ENCODE measurements at places on chromosomes 7 and 10. TPM values are rescaled to one million over a fixed set of nuclear protein-coding genes. Genes with fewer than 3 reads are reported as not detected.

EGFR gene
- 79.3 TPM for total RNA-seq

LIPN gene
- not detected for total RNA-seq

SPOCK2 gene
- total RNA-seq = 12.1 TPM

GRCh38 chr10:6165221-6165725, 37.5 kb upstream of the PFKFB3 start:
- DNase-seq = no peak

- DNase-seq = no peak
Measured at GRCh38 chr7:138258197-138258559, 181.9 kb downstream of the AKR1D1 start.

DNA sequence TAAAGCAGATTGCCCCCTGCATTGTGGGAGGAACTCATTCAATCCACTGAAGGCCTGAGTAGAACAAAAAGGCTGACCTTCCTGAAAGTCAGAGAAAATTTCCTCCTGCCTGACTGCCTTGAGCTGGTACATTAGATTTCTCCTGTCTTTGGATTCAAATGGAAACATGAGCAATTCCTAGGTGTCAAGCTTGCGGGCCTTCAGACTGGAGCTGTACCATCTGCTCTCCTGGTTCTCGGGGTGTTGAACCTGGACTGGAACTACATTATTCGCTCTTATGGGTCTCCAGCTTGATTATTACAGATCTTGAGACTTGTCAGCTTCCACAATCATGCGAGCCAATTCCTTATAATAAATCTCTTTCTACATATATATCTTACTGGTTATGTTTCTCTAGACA, 173.6 kb upstream of the STEAP4 start:
- DNase-seq = no peak

DNA sequence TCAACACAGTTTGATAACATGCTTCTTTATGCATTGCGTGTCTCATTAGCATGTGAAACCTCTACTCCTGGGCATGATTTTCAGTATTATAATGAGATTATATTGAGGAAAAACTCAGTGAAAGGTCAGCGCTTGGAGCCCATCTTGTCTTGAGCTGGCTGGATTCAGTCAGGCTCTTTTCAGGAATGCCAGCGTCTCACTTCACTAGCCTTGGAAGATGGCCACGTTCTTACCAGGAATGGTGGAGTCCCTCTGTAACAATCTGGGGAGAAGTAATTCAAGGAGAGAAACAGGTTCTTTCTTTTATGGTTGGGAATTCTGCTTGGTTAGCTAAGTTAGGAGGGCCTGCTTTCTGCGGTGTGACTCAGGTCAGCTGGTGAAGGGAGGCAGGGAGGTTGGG, 241.0 kb downstream of the GALNT17 start:
- no peak for DNase-seq

DNA sequence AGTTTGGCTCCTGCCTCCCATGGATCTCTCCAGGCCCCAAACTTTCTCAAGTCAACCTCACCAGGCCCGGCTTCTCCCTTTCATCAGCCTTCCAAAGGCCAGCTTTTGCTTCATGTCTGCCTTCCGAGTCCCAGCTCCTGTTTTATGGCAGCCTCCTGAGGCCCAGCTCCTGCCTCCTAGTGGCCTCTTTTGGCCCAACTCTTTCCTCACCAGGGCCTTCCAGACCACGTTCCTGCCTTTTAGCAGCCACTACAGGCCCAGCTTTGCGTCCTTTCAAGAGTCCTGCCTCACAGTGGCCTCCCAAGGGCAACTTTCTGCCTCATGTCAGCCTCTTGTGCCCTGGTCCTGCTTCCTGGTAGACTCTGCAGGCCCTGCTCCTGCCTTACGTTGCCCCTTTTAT, 15.3 kb upstream of the TMEM248 start:
- DNase-seq = no peak

DNA sequence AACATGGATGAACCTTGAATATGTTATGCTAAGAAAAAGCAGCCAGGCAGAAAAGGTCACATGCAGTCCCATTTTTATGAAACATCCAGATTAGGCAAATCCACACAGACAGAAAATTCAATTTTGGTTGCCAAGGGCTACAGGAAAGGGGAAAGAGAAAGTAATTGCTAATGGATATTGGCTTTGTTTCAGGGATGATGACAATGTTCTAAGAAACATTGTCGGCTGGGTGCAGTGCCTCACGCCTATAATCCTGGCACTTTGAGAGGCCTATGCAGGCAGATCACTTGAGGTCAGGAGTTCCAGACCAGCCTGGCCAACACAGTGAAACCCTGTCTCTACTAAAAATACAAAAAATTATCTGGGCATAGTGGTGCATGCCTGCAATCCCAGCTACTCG, 23.0 kb downstream of the ZNF33B start:
- DNase-seq = no peak

GRCh38 chr10:133162178-133162909, 2.3 kb downstream of the KNDC1 start:
- DNase-seq = no peak

GRCh38 chr7:158782761-158783401, 46.4 kb downstream of the ESYT2 start:
- DNase-seq = no peak

ADO gene
- total RNA-seq = 22.4 TPM

- no peak for DNase-seq
Measured at GRCh38 chr10:92244796-92245195, 46.1 kb downstream of the CPEB3 start.

DNA sequence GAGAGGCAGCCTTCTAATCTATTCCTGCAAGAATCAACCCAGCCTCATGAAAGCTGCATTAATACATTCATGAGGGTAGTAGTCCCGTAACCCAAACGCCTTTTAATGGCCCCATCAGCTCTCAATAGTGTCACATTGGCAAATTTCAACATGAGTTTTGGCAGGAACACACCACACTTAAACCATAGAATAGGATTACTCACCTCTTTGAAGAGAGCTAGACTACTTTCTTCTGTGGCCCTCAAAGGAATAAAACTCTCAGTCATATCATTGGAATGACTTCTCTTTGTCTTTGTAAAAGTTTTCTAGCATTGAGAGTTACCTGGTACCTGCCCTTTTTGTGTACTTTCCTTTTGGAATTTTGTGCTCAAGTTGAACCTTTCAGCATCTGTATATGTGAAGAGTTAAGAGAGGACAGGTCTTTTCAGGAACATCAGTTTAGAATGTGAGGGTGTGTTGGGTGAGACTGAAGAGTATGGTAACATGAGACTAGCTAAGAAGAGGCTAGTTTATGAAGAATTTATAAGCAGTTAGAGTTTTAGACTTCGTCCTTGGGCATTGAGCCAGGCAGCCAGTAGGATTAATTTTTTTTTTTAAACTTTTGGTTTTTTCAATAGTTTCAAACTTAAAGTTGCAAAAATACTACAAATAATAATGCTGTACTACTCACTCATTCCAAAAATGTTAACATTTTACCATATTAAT, 92.6 kb downstream of the MLLT10 start:
- no peak for DNase-seq

DNA sequence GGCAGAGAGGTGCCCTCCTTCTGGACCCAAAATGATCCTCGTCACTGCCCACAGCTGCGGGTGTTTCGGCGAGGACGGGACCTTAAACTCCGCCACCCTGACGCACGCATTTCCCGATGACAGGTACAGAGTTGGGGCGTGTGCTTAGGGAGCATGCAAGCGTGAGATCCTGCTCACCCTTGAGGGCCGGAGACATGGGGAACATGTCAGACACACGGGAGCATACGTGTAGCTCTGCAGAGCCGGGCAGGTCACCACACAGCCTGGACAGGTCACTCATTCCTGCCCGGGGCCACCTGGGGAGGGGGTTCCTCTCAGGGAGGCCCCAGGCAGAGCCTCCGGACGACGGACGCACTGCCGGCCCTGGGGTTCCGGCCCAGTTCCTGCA, 57.6 kb upstream of the PDGFA start:
- no peak for DNase-seq

SRRM3 gene
- 2.2 TPM for total RNA-seq

- DNase-seq = no peak
Measured at GRCh38 chr7:142356166-142356565, 98.3 kb upstream of the PRSS58 start.

TUBAL3 gene
- total RNA-seq = not detected

- no peak for DNase-seq
Measured at GRCh38 chr7:129501760-129502707, at the start of gene SMKR1. Gene SMKR1 (plus strand): TSS chr7:129502531. CDS start chr7:129502825, 294 bp downstream.

GRCh38 chr10:110779489-110779888, 92.2 kb upstream of the PDCD4 start:
- no peak for DNase-seq

DYDC2 gene
- total RNA-seq = not detected

H2BK1 gene
- not detected for total RNA-seq

ZNF727 gene
- total RNA-seq = 5.8 TPM

DNA sequence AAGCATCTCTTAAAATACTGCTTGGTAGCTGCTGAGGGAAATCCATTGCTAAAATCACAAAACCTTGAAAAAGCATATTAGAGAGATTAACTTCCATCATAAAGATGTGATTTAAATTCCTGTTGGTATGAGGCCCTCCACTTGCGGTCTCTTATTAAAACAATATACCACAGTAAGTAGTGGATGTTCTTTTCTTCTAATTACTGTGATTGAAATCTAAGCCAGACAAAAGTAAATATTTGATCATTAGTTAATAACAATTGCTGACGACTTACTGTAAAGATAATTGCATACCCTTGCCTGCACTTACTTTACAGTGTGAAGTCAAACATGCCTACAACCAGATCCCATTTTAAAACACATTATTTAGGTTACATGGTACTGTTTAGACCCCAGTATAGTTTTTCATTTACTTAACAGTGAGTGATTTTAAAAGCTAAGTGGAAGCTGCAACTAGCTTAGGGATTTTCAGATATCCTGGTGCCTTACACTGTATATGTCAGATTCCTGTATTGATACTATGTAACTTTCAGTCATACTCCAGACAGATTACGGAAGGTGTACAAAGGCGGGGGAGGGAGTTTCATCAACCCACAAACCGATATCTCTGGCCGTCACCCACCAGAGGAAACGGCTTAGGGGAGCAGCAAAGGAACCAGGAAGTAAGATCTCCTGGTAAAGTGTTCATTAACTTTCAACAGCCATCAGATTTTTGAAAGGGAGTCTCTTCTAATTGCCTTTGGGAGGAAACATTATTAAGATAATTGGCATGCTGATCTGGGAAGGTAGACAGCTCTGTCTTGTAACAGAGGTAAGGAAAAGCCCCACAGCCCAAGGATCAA, 986 bp downstream of the NRP1 start:
- DNase-seq = no peak

DNA sequence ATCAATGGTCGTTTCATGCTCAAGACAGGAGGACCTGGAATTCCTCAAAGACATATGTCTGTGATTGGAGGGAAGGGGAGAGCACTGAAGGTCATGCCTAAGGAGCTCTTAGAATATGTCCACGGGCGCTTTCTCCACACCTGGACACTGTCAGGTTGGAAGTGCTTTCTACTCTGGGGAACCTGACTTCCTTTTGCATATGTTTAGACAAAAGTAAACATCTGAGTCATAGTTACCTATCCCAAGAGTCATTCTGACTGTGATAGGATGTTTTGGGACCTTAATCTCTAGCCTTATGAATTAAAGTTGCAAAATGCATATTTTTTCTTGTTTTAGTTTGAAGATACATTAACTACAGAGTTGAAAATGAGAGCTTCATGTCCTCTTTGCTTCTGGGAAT, 251.7 kb downstream of the KLF6 start:
- no peak for DNase-seq

GRCh38 chr10:68550747-68551411, 9.3 kb upstream of the TET1 start:
- DNase-seq = no peak

MRLN gene
- not detected for total RNA-seq

DNA sequence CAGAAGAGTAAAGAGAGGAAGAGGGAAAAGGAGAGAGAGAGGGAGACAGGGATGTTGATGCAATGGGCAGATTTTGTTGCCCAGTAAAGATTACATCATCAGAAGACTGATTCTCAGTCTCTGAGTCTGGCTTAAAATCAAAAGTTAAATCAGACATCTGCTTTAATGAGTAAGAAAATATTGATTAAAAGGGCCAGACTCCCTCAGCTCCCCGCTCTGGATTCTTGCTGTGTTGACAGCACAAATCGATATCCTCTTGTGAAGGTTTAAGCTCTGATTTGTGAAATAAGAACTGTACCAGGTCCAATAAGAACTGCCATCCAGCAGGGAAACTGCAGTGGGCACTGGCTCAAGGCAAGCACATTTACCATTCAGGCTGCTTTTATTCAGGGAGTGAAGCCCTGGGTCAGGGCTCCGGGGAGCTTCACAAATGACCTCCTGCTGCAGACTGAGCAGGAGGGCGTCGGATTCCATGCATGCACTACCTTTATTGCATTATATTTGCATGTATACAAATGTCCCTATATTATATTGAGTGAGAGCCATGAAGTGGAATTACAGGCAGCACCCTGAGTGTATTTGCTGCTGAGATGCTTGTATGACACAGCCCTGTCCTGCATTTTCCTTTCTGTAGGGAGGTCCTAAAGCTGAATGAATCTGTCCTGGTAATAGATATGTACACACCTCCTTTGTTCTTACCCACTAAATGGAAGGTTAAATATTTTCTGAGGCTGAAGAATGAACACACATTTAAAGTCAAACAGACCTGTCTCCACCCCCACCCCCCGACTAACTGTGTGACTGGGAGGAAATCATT, 401.5 kb downstream of the REEP3 start:
- no peak for DNase-seq

GRCh38 chr10:3140280-3140679, 32.3 kb downstream of the PITRM1 start:
- no peak for DNase-seq

- DNase-seq = no peak
Measured at GRCh38 chr7:138188290-138188858, 112.1 kb downstream of the AKR1D1 start.

DNA sequence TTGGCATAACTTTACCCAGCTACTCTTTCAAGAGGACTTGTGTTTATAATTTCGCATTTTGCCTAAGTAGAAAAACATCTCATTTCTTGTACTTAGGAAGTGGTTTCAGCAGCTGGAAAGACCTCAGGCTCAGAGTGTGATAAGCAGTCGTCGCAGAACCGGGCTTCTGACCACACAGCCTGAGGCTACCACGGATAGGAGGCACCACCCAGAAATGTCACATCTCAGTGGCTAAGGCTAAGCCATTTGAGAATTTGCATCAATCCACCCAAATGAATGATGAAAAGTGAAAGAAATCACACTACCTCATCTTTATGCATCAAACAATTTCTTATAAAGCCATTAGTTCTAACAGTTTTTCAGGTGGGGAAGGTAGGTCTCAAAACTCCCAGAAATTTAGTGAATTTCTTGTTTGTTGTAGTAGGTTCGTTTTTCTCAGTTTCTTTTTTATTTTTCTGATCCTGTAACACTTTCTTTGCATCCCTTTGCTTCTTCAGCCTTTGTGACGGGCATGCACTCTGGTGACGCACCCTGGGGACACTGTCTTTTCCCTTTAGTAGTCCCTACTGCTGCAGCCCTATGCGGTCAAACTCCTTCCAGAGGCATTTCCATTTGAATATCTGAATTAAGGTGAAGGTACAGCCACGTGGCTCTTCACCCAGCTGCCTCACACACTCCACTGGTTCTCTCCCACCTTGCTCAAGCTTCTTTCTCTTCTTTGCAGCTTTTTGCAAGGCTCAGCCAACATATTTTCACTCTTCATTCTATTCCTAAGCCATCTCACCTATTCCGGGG, 68.5 kb downstream of the MAP3K8 start:
- DNase-seq = no peak

- no peak for DNase-seq
Measured at GRCh38 chr7:129368389-129368986, 65.7 kb upstream of the STRIP2 start.
